ENCODE measurements at places on chromosomes 16 and 17. TPM values are rescaled to one million over a fixed set of nuclear protein-coding genes. Genes with fewer than 3 reads are reported as not detected.

SPG7 gene
- total RNA-seq, result 63.1 TPM

ARL17B gene
- 13.9 TPM for total RNA-seq

GNPTG gene
- 33.1 TPM for total RNA-seq

SOST gene
- 0.15 TPM for total RNA-seq

GGA2 gene
- total RNA-seq, result 32.2 TPM

CLDN6 gene
- not detected for total RNA-seq

EPN3 gene
- total RNA-seq, result 83.9 TPM

AIPL1 gene
- total RNA-seq, result not detected

KRTAP1-5 gene
- total RNA-seq, result not detected

All from hair follicular keratinocyte (primary cell).